ENCODE measurements at places on chromosomes 3 and 15.

- DNase-seq, result peak; percentile 30
Measured at GRCh38 chr3:197791892-197792647, 1.0 kb downstream of the LRCH3 start.

GRCh38 chr15:76339305-76340197, 3.0 kb downstream of the ISL2 start:
- no peak for DNase-seq

DNA sequence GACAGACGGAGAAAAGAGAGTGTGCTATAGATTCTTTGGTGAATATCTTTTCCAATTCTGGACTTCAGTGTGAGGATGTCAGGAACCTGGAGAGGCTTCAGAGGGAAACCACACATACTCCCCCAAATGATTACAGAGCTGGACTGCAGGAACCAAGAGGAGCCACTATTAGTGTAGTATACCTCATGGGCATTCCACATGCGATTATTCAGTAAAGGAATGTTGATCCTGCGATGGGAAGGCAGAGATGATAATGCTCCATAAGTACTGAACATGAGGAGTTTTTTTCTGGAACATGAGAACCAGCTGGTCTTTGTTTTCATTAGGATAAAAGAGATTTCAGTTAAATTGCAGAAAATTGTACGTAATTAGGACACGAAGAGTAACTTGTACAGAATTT, 18.7 kb downstream of the STARD9 start:
- no peak for DNase-seq

DNA sequence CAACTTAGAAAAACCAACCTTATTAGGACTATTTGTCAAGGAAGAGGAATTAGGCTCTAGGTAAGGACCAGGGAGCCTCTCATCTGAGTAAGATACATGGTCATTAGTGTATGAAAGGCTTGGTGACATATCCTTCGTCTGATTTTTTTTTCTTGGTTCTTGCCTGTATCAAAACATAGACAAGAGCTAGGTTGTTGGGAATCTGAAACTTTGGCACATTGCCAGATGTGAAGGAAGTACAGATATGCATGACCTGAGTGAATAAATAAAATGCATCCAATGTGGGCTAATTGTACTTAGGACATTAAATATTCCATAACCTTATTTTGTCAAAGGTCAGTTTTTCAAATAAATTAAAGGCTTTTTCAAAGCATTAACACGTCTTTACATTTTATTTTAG, 151.8 kb downstream of the SYNPR start:
- DNase-seq, result no peak

DNA sequence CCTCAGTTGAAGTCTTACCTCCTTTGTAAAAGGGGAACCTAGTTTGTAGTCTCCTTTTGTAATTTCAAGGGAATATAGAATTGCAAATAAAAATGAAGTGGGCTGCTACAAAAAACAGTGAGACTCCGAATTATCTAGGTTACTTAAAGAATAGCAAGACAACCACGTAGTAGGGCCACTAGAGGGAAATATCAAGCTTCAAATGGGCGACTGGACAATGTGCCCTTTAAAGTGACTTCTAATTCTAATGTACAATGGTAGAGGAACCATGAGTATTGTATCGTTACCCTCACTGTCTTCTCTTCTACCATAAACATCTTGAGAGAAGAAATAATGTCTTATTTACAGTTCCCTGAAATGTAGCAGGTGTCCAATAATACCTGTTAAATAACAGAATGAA, 56.3 kb downstream of the TP63 start:
- no peak for DNase-seq

- DNase-seq, result no peak
Measured at GRCh38 chr3:190968616-190969015, 106.1 kb upstream of the GMNC start.

DNA sequence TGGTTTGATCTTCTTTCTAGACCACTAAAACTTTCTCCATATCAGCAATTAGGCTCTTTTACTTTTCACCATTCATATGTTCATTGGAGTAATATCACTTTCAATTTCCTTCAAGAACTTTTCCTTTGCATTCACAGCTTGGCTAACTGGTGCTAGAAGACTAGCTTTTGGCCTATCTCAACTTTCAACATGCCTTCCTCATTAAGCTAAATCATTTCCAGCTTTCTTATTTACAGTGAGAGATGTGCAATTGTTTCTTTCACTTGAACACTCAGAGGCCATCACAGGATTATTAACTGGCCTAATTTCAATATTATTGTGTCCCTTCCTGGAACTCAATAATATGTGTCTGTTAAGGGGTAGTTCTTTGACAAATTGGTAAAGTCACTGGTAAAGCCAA, 42.8 kb upstream of the PLOD2 start:
- no peak for DNase-seq

GRCh38 chr3:62036726-62037125, 336.6 kb downstream of the FEZF2 start:
- DNase-seq, result no peak

GRCh38 chr15:47362118-47362905, 355.0 kb upstream of the SEMA6D start:
- DNase-seq, result no peak

DNA sequence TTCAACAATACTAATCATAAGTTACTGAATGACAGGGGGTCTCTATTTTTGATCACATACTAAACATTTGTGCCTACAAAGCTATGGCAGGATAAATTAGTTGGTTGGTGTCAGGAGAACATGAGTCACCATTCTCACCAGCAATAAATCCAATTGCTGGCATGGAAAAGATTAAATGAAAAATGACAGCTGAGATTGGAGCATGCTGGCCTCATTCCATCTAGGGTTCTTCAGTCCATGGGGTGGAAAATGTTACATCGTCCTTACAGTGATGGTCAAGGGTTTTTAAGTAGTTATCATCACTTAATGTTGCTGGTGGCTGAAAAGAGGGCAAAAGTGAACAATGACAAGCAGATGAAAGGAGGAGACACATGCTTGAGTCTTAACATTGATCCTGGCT, 180.1 kb upstream of the BCL6 start:
- no peak for DNase-seq

GRCh38 chr15:97961067-97961954, 808 bp downstream of the ARRDC4 start:
- DNase-seq, result no peak

DNA sequence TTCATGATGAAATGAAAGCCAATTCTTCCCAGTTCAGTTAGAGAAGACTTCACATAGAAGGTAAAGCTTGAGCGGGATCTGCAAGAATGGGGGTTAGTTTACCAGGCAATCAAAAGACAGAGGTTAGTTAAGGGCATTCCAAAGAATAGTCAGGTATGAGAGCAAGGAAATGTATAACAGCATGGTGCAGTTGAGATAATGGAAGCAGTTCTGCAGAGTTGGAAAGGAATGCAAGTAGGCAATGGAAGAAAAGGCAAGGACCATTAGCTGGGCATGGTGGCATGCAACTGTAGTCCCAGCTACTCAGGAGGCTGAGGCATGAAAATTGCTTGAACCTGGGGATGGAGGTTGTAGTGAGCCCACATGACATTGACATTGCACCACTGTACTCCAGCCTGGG, 55.0 kb downstream of the LSAMP start:
- no peak for DNase-seq

GRCh38 chr15:25392806-25393205, 46.0 kb downstream of the UBE3A start:
- DNase-seq, result peak; percentile 62

- DNase-seq, result no peak
Measured at GRCh38 chr15:78708713-78709260, 67.8 kb upstream of the CHRNB4 start.

DNA sequence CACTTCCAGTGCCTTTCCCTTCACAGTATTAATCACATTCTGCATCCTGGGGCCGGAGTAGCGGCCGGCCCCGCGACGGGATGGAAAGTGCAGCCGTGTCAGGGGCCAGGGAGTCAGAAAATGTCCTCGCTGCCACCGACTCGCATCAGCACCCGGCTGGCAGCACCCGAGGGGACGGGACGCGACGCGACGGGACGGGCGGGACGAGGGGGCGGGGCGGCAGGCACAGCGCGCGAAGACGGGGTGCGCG, 353 bp downstream of the ATG3 start:
- DNase-seq, result no peak

DNA sequence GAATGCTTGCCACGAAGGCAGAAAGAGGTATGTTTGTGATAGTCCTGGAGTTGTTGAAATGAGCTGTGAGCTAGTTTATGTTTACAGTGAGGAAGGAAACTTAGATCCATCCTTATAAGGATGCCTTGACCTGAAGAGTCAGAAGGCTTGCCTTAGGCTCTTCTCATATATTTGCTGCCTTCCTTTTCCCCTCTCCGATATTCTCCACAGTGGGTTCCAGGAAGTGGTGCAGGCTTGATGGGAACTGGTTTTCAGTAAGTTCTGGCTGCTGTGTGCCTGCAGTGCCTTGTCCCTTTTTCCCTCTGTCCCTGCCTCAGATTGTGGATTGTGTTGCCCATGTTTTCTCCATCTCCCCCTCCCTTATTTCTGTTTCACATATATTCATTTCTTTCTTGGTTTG, 287.3 kb upstream of the UBE2E1 start:
- no peak for DNase-seq

GRCh38 chr3:31768479-31769125, 212.5 kb downstream of the OSBPL10 start:
- DNase-seq, result peak; percentile 19

GRCh38 chr3:38139652-38140051, 1.2 kb downstream of the MYD88 start:
- DNase-seq, result no peak

DNA sequence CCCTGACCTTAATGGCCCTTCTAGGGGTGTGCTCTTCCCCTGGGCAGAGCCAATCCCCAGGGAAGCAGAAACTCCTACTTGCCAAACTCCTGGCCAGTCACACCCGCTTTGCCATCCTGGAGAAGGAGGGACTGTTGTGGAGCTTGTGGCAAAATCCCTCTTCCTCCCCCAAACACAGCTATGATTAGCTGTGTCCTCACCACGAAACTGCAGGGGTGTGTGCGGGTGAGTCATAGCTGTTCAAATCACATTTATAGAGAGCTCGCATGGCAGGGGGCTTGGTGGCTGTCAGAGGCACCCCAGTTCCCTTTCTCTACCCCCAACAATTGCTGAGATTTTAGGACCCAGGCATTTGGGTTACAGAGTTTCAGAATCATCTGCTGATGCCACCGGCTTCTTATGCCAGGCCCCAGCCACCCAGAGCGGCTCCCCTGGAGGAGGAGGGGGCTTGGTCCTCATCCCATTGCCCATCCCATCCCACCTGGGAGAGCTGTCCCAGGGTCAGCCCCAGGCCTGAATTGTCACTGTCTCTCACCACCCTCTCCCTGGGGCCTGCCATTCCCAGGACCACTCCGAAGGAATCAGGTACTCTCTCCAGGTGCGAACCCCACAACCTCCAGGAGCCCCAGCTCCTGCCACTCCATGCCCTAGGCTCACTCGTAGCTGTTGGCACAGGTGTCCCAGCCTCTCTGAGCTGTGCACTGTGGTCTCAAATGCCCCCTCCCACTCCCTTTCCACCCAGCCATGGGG, 28.8 kb upstream of the MAGEF1 start:
- DNase-seq, result no peak

DNA sequence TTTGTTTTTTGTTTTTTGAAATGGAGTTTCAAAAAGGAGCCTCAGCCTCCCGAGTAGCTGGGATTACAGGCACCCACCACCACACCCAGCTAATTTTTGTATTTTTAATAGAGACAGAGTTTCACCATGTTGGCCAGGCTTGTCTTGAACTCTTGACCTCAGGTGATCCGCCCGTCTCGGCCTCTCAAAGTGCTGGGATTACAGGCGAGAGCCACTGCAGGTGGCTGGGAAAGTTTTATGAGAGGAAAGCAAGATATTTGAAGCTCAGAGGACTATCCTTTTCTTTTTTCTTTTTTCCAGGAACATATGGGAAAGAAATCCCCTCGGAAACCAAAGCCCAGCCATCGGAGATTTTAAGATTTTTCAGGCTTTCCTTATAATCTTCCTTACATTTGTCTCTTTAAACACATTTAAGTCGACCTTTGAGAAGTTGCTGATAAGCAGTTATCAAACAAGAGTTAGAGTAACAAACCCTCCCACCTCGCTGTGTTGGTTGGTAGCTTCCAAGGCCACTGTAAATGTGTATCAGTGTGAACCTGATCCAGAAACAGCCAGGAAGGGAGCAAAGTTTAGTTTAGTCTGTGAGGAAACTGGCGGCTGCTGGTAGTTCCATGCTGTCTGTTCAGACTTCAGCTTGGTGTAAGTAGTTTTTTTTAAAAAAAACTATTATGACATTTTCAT, 34.5 kb upstream of the MAP3K13 start:
- peak; percentile 23 for DNase-seq

- no peak for DNase-seq
Measured at GRCh38 chr15:77525400-77525811, 104.7 kb downstream of the HMG20A start.

GRCh38 chr15:58520464-58520863, 88.7 kb downstream of the LIPC start:
- DNase-seq, result no peak

DNA sequence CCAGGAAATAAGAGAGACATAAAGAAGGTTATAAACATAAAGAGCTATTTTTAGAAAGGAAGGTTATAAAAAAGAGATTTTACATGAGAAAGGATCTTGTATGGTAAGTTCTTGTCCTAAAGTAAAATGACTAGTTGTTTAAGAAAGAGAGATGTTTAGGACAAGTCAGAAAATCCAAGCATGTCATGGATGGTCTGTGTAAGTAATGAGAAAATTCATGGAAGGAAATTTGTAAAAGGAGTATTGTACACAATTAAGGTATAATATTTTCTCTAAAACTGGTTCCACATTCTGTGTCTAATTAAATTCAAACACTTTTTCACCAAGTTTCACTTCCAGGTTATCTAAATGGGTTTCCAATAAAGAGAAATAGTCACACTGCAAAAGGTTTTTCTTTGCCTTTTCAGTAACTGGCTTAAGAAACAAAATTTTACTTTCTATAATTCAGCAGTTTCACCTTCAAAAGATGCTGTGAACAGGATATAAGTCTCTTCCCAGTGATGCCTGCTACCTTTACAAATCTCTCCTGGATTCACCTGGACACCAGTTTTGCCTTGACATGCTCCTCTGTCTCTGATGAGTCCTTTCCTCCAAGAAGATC, 455.7 kb downstream of the ZIC1 start:
- DNase-seq, result no peak

DNA sequence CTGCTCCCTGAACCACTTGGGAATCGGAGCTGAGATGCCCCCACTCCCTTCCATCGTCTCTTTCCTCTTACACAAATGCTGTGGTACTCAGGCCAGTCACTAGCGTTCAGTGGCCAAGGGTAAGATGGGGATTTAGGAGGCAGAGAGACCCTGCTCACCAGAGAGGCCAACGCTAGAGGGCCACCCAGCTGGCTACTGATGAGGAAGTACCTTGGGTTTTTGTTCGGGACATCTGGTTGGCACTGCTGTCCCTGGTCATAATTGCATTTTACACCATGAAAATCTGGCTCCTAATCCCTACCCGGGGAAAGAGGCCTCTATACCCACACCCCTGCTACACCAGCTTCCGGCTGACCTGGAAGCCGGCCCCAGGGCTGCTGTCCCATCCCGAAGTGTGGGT, 7.7 kb downstream of the MAP6D1 start:
- DNase-seq, result no peak

DNA sequence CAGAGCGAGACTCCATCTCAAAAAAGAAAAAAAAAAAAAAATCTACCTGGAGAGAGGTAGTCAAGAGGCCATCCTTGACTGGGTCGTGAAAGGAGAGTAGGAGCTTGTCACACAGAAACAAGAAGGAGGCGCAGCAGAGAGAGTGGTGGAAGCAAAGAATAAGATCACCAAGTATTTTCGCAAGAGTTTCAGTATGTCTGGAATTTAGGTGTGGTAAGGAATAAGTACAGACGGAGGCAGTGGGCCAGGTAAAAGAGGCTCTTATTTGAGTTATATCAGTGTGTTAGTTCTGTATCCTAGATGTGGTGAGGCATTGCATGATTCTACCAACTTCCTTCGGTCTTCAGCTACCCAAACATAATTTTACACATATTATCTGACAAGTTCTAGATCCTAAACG, 14.6 kb upstream of the ATP10A start:
- DNase-seq, result no peak
